ENCODE measurements at places on chromosomes 1 and 21. TPM values are rescaled to one million over a fixed set of nuclear protein-coding genes. Genes with fewer than 3 reads are reported as not detected.

DNA sequence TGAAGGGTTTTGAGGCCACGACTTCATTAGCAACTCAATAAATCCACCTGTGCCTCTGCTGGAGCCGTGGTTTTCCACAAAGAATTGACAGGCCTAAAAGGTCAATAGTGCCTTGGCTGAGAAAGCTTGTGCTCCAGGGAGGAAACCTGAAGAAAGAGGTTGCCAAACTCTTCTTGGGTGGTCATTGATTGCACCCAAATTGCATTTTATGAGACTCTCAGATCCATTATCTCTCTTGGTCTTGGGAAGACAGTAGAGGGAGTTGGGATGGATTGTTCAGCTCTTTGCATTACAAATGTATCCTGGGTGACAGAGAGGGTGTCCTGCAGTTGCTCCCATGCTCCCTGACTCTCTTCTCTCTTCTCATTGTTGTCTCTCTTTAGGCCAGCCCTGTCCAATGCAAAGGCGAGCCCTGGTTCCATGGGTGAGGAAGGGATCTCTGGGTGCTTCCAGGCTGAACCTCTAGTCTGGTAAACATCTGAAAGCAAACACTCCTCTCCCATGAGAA is 46.1 kb upstream of the HTR1D start:
- no peak overlapping the region for H3K27ac ChIP-seq
- no peaks in the 10 kb centered on the region for H3K36me3 ChIP-seq
- no peak overlapping the region for H3K4me3 ChIP-seq
- H3K27me3 ChIP-seq: peaks cover 5% of the 10 kb centered on the region
- no peaks in the 10 kb centered on the region for H3K4me1 ChIP-seq

Gene GSTM1
- total RNA-seq: 31.5 TPM

Gene CYP4Z1
- total RNA-seq: not detected

GRCh38 chr21:44926331-44927101 is 5.8 kb upstream of the ITGB2 start:
- peaks cover 92% of the 10 kb centered on the region for H3K4me1 ChIP-seq
- H3K4me3 ChIP-seq: peak overlapping the region; percentile 84

Gene SEC16B
- not detected for total RNA-seq

Gene FCRL1
- not detected for total RNA-seq

Gene MTARC2
- total RNA-seq: not detected

Gene ZNF670
- total RNA-seq: 0.84 TPM

- peaks cover 29% of the 10 kb centered on the region for H3K4me1 ChIP-seq
- H3K36me3 ChIP-seq: no peaks in the 10 kb centered on the region
- H3K4me3 ChIP-seq: peak overlapping the region; percentile 62
- no peak for DNase-seq
These were observed 14.0 kb upstream of the HLCS start for GRCh38 chr21:36980280-36981048.

Measured in activated CD8-positive, alpha-beta T cell treated with anti-CD3 and anti-CD28 coated beads, Interleukin-2, amount 10 ng/mL, durations not matched to agents 7 days and 5 days (primary cell).